Gastroesophageal sphincter (tissue), 4 donors: ENCODE measurements at places on chromosomes 2 and 18.

DNA sequence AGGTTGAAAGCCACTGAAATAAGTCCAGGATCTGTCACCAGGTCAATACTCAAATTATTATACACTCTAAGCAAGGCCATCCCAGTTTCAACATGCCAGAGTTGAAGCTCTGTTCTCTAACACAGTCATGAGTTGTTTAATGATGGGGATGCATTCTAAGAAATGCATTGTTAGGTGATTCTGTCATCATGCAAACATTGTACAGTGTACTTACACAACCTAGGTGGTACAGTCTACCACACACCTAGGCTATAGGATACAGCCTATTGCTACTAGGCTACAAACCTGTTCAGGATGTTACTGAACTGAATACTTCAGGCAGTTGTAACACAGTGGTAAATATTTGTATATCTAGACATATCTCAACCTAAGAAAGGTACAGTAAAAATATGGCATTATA is 162.2 kb downstream of the BAZ2B start:
- no peak for ATAC-seq

- no peak for ATAC-seq
Measured at GRCh38 chr2:239731422-239731821, 293.7 kb downstream of the NDUFA10 start.

DNA sequence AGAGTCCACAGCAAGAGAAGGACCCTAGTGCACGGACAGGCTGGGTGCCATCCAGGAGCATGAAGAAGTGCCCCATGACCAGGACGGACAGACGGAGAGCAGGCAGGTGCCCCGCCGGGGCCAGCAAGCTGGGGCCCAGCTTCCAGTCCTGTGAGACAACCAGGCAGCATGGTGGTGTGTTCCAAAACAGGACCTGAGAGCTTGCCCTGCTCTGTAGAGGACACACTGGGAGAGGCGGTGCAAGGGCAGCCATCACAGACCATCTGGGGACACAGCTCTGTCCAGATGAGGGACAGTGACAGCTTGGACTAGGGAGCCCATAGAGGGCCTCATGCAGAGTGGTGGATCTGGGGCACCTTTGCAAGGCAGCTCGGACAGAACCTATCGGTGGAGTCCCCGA is 279.8 kb downstream of the EIPR1 start:
- no peak for ATAC-seq

- ATAC-seq, result no peak
Measured at GRCh38 chr2:101771227-101771902, 73.9 kb downstream of the MAP4K4 start.
